ENCODE measurements at places on chromosomes 7 and 10.

DNA sequence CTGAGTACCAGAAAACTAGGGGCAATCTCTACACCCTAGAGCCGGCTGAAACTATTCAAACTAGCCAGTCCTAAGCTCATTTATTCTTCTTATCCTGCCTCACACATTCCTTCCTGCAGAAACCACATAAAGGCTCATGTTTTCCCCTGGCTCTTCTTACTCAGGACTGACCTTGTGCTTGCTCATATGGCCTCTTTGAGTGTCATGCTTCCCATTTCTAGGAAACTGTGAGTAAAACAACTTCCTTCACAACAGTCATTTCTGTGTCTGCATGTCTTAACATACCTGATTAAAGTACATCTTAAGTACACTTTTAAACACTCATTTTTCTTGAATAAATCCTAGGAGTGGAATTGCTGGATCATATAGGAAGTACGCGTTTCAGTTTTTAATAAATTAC is 52.3 kb upstream of the KIAA1217 start:
- no peak for DNase-seq

DNA sequence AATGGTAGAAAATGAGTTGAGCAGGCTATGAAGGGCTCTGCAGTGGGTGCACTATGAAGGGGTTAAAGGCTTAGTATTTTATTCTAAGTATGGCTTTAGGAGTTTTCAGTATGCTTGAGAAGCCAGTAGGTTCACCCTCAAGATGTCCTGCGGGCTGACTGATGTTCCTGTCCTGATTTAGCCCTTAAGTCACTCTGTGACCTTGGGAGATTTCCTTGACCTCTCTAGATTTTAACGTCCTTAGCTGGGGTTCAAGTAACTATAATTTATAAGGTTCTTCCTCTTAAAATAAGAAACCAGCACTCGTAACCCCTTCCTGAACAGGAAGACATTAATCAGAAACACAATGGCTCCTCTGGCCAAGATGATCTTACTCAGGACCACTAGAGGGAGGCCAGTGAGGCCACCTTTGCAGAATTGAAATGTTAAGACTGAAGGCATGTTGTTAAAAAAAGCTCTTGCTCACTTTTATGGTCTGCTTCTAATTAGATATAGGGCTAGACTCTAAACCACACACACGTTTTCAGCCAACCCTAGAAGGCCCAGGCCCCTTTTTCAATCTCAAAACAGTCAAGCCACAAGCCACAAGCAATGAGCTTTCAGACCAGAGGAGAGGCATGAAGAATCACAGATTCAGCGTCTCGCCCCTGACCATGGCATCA is 41.9 kb downstream of the CDK1 start:
- no peak for DNase-seq

- DNase-seq = no peak
These were observed at the start of gene MOGAT3 for GRCh38 chr7:101200862-101201599. TSS of gene MOGAT3 (minus strand) at chr7:101201036. CDS start at chr7:101200854, 182 bp downstream.

DNA sequence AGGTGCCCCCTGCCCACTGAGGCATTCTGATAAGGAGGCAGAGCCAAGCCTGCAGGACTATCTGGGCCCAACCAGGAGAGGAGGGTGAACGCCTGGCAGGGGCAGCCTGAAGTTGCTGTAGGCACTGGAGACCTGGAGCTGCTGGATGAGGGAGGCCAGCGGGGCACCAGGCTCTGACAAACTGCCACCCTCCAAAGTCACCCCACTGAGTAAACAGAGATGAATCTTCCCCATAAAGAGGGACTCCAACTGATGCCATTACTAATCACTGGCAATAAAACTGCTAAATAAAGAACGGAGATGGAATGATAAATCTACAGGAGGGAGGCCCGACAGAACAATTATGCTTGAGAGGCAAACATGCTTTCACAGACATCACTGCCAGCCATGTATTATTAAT is 44.2 kb downstream of the DRGX start:
- no peak for DNase-seq

- no peak for DNase-seq
These were observed 132.7 kb downstream of the KCND2 start for GRCh38 chr7:120405652-120406051.

- no peak for DNase-seq
These were observed 772 bp downstream of the HDAC9 start for GRCh38 chr7:18496341-18496700.

DNA sequence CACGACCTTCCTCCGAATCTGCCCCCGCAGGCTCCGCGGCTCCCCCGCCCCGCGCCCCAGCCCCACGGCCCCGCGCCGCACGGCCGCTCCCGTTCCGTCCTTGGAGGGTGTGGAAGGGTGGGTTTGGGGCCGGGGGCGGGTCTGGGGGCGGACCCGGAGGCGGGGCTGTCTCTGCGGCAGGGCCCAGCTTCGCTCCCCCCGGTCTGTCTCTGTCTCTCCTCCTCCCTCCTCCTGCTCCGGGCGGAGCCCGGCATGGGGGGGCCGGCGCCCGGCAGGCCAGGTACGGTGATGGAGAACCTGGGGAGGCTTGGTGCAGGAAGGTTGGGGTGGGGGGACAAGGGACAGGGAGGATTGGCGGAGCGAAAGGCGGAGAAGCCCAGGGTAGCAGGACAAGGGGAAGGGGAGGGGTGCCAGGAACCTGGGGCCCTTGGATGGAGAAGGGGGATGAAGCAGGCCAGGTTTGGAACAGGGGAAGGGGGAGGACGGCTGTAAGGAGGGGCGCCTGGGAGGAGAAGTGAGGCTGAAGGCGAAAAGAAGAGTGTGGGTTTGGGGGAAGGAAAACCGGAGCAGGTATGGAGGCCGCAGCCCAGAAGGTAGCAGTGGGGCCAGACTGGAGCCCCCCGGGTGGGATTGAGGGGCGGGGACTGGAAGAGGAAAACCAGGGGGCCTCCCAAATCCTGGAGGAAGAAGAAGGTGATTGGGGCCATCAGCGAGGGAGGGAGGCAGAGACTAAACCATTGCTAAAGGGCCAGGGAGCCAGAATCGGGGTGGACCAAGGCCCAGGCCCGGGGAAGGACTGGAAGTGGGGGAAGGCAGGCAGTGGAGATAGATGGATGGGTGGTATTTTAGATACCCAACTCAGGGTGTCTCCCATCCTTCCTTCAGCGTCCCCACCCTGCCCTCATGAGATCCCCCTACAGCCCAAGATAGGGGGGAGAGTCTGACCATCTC is at the start of gene NYAP1:
NYAP1 (plus strand) TSS at position 206 of the 951 bp plus-strand sequence. CDS start 1,385 bp downstream, outside the sequence.
- DNase-seq = no peak

GRCh38 chr10:58909881-58910280 is 266.6 kb upstream of the PHYHIPL start:
- DNase-seq = no peak

DNA sequence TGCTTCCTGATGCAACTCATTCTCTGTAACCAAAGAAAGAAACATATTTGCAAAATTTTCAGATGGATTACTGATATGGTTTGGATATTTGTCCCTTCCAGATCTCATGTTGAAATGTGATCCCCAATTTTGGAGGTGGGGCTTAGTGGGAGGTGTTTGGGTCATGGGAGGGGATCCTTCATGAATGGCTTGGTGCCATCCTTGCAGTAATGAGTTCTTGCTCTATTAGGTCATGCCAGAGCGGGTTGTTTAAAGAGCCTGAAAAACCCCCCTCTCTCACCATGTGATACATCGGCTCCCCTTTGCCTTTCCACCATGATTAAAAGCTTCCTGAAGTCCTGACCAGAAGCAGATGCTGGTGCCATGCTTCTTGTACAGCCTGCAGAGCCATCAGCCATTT is 43.8 kb upstream of the PRKG1 start:
- DNase-seq = no peak

DNA sequence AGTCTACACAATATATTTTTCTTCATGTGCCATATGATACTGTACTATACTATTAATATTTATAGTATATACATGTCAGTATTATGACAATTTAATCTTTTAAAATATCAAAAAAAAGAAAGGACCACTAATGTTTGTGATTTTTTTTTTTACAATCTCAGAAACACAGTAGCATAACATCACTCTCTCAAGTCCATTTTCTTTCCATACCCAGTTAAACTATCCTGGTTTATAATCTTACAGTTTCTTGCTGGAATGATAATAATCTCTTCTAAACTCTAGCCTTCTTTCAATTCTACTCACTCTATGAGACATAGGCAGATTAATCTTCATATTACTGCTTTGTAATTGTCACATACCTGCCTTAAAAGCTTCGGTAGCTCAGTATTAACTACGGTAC is 8.9 kb upstream of the PHYHIPL start:
- no peak for DNase-seq

Measured in activated CD8-positive, alpha-beta memory T cell treated with anti-CD3 and anti-CD28 coated beads for 24 hours (primary cell).